ENCODE measurements at places on chromosomes 6 and 20.

- no peak for DNase-seq
Observed at GRCh38 chr6:167399051-167399387, 74.1 kb downstream of the TTLL2 start.

- DNase-seq, result no peak
Observed at GRCh38 chr6:156839591-156840001, 62.4 kb downstream of the ARID1B start.

DNA sequence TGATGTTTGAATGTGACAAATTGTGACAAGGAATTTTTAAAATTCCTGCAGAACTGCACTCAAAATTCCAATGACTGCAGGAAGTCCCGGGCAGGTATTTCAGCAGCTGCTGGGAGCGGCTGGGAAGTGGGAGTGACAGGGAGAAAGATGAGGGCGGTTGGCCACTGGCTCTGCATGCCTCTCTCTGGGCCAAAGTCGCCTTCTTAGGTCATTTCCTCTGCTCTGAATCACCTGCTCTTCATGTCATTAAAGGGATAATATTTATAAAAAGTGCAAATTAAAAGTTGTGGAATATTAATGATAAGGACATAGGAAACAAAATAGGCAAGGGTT lies 43.9 kb downstream of the RAMACL start:
- no peak for DNase-seq

GRCh38 chr6:2938004-2938631 lies 33.2 kb downstream of the SERPINB6 start:
- DNase-seq, result no peak

DNA sequence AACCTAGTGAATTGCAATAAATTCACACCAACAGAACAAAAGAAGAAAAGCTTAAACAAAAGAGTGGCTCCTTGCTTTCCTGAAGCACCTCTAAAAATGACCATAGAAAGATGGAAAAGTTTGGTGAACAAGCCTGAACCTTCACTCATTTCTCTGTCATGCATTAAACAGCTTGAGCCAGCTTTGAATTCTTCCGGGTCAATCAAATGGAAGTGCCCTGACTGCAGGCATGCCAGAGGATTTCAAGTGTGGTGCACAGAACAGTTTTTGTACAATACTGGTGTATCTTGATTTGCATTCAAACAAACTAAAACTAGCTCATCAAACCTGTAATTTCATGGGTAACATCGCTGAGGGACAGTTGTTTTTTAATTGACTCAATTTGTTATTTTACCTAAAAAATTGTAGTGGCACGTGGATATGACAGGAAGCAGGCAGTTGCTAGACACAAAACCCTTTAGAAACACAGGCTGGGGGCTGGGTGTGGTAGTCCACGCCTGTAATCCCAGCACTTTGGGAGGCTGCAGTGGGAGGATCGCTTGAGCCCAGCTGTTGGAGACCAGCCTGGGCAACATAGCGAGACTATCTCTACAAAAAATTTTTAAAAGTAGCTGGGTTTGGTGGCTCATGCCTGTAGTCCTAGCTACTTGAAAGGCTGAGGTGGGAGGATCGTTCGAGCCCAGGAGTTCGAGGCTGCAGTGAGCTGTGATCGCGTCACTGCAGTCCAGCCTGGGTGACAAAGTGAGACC lies 9.1 kb downstream of the CASS4 start:
- DNase-seq, result no peak

GRCh38 chr6:84466511-84466910 lies 239.1 kb upstream of the CEP162 start:
- no peak for DNase-seq

DNA sequence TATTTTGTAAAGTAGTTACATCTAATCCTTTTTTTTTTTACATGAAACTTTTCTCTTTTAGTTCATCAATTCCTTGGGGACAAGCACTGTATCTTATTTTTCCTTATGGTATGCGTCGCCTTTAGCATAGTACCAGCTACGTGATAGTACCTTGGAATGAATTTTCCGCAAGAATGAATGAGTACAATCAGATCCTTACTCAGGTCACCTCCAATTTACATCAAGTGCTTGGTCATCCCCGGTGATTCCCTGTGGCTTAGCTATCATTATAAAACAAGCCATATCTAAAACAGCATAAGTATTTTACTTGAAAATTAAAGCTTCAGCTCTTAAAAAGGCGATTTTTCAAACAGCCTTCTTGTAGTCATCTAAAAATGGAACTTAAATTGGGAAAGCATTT lies 680.4 kb upstream of the MAP3K7 start:
- no peak for DNase-seq

DNA sequence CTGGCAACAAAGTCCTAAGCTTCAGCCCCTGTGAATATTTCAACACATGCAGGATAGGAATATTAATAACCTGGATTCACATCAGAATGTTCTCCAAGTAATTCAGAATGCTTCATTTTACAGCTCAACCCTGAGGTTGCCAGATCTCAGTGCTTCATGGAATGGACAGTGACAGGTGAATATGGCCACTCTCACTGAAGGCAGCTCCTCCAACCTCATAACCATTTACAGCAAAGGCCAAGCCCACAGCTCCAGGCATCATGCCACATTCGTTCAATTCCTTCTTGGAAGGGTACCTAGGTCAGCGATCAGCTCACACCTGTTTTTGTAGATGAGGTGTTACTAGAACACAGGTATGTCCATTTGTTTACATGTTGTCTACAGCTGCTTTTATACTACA lies 17.1 kb downstream of the CLIC5 start:
- DNase-seq, result no peak

- no peak for DNase-seq
Observed at GRCh38 chr6:163922562-163922961, 508.0 kb downstream of the QKI start.

GRCh38 chr6:41518118-41518517 lies 28.1 kb upstream of the FOXP4 start:
- DNase-seq, result no peak

GRCh38 chr6:110934381-110934898 lies 24.1 kb upstream of the GTF3C6 start:
- DNase-seq, result no peak

- no peak for DNase-seq
Observed at GRCh38 chr6:105929626-105930025, 156.5 kb upstream of the PRDM1 start.

GRCh38 chr20:37389844-37390275 lies 43.9 kb downstream of the SRC start:
- no peak for DNase-seq

DNA sequence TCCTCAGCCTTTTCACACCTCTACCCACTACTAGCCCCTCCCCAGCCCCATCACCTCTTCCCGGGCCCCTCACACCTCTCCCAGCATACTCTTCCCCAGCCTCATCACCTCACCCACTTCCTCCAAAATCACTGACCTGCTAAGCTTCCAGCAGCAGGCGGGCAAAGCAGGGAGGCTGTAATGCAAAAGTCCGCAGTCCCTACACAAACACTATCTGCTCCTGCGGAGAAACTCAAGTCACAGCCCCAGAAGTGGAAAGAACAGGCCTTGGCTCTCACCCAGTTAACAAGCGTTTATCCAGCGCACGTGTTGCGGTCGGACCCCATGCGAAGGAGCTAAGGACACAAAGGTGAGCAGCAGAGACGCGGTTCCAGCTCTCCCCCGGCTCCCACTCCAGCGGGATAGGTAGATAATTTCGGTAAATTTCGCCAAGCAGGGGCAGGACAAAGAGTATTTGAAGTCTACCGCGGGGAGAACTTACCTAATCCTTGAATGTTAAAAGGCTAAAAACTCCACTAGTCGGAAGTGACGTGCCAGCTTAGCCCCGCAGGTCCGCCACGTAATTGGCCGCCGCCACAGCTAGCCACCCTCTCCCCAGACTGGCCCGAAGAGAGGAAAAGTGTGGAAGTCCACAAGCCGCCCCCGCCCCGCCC lies 728 bp upstream of the TRIM39 start:
- peak; percentile 38 for DNase-seq

- no peak for DNase-seq
Observed at GRCh38 chr20:8133851-8134451, 1.9 kb downstream of the PLCB1 start.

DNA sequence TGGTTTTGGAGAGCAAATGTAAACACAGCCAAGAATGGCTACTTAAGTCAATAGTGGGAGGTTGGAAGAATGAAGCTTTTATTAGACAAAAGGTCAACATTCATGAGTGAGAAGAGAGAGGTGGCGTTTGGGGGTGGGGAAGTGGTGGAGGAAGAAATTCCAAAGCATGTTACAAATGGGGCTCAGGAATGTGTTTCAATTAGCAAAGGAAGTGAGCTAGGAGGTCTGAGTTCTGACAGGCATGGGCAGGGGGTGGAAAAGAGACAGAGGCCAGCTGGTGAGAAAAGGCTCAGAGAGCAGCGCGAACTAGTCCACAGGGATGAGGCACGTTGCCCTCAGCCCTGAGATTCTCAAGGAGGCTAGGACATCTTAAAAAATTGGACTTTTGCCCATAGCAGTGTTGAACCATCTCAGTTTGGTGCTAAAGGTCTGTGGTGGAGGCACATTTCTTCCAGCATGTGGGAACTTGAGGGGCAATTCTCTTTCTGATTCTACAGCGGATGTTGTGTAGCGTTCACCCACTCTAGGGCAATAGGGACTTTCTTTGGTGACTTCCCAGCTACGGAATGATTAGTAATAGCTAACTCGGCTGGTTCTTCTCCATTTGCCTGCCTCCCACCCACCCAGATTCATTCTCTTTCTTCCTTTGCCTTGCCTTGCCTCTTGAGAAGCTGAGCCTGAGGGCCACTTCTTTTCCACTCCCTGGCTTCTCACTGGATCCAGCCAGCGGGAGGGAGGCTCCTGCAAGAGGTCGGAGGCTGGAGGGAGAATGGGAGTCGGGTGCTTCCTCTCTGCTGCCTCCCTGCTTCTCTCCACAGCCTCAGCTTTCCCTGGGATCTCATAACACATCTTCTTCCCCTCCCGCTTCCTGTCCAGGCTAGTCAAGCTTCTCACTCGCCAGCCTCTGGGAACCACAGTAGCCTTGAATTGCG lies 45.1 kb upstream of the NEDD9 start:
- DNase-seq, result no peak

DNA sequence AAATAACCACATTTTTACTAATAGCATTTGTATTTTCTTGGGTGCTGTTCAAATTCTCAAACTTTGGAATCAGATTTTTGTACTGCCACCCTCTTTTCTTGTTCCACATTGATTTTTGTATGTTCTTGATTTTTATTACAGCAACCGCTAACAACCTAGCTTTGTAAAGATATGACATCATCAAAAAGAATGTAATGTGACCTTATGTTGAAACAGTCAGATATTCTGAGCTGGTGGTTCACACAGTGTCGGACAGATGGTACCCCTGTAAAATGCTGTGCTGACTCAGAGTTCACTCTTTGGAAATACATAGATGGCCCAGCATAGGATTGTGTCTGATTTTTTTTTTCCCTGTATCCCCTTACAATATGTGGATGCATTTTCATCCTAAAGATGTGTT lies 118.9 kb downstream of the QKI start:
- DNase-seq, result no peak

- DNase-seq, result peak; percentile 15
Observed at GRCh38 chr6:130018744-130019325, 454 bp downstream of the L3MBTL3 start.

DNA sequence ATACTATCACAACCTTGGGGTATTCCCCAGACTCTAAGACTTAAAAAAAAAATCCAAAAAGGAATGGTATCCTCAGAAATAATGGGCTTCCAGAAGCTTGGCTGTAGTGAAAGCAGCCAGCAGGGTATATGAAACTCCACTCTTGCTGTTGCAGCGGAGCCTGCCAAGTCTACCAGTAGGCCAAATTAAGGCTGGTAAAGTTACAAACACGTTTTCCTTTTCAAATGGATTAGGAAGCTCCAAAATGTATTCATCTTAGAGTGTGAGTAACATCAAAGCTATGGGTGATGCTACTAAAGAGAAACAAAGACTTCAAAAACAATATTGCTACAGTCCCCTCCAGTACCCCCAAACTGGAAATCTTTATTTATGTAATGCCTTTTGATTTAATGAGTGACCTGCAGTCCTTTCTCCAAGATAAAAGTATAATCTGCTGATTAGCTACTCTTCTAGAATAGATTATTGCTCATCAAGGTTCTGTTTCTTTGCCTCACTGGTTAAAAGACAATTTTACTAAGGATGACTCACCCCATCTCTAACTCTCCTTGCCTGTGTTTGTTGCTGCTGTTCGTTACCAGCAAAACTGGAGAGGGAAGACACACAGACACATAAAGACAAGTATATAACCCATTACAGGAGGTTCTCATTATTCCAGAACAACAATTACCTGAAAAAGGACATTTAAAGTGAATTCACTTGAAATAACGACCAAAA lies 84.9 kb downstream of the BTBD9 start:
- DNase-seq, result no peak

DNA sequence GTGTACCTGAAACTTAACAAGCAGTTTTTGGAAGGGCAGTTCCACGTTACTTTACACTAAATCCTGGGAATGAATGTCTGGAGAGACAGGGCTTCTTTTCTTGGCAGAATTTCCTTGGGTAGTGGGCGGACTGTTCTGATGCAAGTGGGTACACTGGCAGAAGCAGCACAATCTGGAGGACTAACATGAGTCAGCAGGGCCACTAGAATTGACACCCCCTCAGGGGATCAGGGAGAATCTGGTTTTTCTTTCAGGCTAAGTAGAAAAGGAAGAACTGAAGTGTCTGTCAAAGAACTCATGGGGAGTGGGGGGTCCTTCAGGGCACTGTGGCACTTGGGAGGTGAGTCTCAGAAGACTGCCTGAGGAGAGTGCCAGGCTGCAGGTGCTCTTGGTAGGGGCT lies 34.6 kb downstream of the PANK2 start:
- DNase-seq, result no peak

DNA sequence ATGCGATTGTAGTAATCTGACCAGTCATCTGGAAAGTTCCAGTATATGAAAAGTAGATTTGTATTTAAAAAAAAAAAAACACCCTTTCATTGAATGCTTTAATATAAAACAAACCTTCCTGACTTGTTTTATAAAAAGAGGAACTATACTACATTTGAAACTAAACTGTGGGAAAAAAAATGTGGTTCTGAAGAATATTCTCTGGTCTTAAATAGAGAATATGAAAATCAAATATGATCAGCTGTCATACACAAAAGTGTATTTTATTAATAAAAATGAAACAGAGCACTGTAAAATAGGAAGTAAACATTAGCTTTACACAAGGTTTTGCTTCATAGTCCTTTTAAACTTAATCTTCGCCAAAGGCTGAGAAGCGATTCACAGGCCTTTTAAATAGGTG lies 25.3 kb upstream of the CD83 start:
- DNase-seq, result no peak

Data from activated CD8-positive, alpha-beta memory T cell treated with anti-CD3 and anti-CD28 coated beads for 1 hour (primary cell).